ENCODE measurements at places on chromosomes 3 and 15.

DNA sequence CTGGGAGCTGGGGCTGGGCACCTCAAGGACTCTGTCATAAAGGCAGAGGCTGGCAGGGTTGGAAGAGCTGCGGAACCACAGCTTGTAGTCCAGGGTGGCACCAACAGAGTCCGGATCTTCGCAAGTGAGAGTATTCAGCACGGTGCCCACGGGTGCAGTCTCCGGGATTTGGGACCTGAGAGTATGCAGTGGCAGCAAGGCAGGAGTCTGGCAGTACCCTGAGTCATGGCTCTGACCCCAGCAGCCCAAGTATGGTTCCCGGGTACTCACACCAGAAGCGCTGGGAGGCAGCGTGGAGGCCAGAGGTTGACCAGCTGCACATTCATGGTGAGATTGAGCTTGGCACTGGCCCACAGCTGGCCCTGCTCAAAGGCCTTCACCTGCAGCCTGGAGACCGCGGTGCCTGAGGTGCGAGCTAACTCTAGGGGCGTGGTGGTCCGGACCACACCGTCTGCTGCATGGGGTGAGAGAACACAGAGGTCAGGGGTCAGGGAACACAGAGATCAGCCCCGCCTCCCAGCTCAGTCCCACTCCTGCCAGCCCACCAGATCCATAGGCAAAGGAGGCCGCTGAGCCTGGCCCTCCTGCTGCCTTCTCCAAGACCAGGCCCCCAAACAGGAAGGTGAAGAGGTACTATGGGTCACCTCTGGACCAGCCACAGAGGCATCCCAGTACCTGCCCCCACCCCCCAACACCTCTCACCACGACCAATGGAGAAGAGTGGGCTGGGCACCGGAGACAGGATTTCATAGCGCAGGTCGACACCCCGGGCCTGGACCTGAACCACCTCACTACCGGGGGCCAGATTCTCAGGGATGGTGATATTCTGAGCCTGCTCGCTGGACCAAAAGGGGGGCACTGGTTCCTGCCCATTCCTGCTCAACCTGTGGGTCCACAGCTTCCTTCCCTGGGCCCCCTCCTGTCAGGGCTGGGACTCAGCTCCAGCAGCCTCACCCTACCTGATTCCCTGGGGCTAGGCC lies 4.5 kb downstream of the CDHR4 start:
- no peak for DNase-seq

- DNase-seq: no peak
Observed at GRCh38 chr3:149619136-149619535, 38.7 kb downstream of the WWTR1 start.

DNA sequence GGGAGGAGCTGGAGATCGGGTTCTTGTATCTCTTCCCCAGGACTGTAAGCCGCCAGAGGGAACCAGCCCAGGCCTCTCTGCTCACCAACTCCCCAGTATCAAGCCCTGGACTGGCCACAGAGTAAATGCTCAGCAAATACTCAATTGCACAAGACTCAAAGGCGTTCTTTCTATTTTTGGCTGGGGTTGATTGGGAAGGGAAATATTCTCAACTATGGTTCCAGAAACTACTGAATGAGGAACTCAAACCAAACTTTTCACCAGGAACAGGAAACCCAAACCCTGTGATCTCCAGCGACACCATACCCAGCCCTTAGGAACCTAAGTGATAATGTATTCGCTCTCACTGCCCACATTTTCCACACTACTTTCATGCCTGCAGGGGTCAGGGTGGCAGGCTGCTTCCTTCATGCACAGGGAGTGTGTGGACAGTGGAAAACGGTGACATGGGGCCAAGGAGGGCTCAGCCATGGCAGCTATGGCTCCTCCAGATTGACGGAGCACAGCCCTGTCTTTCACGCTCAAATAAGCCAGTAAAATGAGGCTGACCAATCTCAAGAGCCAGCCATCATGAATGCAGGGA lies 124.7 kb upstream of the RAD18 start:
- no peak for DNase-seq

GRCh38 chr15:49888734-49889133 lies 230.3 kb downstream of the ATP8B4 start:
- no peak for DNase-seq

GRCh38 chr3:101163554-101163953 lies 156.8 kb downstream of the IMPG2 start:
- no peak for DNase-seq

GRCh38 chr3:158935846-158936245 lies 134.0 kb downstream of the MFSD1 start:
- DNase-seq: no peak

DNA sequence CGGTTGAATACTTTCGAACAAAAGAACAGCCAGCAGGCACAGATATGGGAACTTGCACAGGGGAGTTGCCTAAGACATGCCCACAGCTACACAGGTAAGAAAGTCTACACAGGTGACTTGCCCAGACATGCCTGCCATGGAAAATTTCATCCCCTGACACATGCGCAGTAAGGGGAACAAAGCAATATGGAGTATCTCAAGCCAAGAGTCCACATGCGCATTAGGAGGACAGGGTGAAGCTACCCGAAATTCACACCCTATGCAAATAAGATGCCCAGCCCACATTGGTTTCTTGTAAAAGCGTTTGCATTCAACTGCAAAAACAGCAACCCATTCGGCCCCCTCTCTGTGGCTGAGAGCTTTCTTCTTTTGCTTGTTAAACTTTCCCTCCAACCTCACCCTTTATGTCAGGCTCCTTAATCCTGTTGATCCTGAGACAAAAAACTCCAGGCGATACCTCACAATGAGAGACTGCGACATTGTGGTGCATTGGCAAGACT lies 49.3 kb upstream of the TRPM1 start:
- no peak for DNase-seq

DNA sequence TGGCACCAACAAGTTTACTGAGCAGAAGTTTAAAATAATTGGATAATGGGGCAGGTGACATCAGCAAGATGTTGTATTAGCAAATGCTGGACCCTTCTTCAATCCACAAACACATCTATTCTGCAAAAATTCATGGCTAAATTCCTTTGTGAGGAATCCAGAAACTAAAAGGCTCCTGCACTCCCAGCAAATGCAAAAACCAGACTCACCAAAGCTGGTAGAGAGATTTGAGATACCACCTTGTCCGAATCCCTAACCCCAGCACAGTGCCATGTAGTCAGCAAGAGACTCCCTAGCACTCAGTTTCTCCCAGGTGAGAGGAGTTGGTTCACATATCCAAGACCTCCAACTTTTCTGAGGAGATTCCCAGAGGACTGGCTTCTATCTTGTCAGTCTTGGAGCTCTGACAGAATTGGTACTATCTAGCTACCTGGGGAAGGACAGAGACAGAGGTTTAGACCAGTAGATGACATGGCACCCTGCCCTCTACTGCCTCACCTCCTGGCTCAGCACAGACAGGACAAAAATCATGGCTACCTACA lies 21.8 kb downstream of the GREM1 start:
- no peak for DNase-seq

- no peak for DNase-seq
Observed at GRCh38 chr15:70672081-70672480, 91.3 kb downstream of the UACA start.

GRCh38 chr3:151722856-151723255 lies 10.9 kb upstream of the AADACL2 start:
- DNase-seq: no peak

- DNase-seq: no peak
Observed at GRCh38 chr15:73321496-73322450, 47.0 kb downstream of the HCN4 start.

- no peak for DNase-seq
Observed at GRCh38 chr15:58770519-58770856, 614 bp upstream of the MINDY2 start.

- no peak for DNase-seq
Observed at GRCh38 chr3:80097674-80098073, 329.9 kb upstream of the ROBO1 start.

DNA sequence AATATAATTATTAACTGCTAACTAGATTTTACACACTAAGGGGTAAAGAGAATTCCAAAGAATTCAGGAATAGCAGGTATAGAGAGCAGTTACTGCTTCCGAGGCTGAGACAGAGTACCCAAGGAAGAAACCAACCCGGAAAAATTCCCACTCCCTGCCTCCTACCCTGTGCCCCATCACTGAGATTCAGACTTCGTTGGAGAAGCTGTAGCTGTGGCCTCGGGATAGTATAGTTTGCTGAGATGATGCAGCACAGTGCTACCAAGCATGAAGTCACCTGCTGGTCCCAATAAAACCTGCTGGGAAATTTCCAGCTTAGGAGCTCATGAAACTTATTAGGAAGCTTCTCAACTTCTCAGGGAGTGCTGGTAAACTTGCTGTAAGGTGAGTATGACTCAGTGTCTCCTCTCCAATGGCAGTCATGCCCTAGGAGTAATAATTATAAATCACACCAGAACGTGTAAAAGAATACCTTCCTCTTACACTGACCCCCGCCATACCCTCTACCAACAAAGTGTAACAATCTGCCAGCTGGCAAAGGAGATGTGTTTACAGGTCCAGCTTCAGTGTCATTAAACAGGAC lies 215.2 kb upstream of the ROBO2 start:
- DNase-seq: no peak

GRCh38 chr3:18717598-18717997 lies 292.5 kb upstream of the SATB1 start:
- no peak for DNase-seq

GRCh38 chr3:17116007-17116600 lies 231.3 kb downstream of the PLCL2 start:
- DNase-seq: no peak

DNA sequence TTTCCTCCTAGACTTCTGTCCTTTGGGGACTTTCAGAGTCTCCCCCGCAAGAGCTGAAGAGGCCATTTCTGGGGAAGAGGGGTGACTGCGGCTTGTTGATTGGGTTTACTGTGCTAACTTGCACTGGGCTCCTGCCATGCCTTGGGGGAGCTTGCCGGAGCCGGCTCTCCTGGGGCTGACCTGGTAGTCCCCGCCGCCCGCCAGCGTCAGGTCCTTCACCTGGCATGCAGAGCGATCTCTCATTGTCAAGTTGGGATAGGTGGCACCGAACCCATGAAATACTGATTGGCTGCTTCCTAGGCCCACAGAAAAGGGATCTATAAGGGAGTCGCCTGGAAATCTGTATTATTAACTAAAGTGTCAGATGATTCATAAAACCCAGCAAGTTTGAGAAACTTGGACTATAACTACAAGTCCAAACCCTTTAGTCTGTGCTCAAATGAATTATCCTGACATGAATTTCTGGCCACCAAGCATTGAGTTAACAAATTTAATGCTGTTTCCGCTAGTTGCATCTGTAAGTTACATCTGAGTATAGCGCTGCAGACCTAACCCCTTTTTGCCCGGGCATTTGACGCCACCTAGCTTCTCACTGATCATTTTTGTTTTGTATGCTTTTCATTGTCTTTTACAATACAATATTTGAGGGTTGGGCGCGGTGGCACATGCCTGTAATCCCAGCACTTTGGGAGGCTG lies 607 bp upstream of the IMP3 start:
- peak; percentile 30 for DNase-seq

- no peak for DNase-seq
Observed at GRCh38 chr3:194584866-194585265, 48.4 kb downstream of the TMEM44 start.

Measured in T-helper 1 cell (primary cell).